Stimulated activated CD8-positive, alpha-beta memory T cell treated with anti-CD3 and anti-CD28 coated beads, Interleukin-7, amount 100 ng/mL, for 4 hours (primary cell): ENCODE measurements at places on chromosomes 1 and 21.

DNA sequence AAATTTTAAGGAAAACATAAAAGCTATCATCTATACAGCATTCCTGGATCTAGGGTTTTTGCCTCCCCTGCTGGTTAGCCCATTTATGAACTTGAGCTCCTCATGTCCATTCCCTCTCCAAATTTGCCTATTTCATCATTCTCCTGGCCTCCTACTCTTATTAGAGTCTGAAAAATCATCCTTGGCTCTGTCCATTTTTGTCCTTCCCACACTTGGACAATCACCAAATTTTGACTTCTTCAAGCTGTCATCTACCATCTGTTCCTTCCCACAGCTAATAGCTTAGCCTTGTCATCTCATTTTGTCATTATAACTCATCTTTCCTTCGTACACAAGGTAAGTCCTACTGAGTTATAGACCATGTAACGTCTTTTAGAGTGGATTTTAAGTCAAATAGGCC is 2.2 kb upstream of the HENMT1 start:
- no peak for DNase-seq

DNA sequence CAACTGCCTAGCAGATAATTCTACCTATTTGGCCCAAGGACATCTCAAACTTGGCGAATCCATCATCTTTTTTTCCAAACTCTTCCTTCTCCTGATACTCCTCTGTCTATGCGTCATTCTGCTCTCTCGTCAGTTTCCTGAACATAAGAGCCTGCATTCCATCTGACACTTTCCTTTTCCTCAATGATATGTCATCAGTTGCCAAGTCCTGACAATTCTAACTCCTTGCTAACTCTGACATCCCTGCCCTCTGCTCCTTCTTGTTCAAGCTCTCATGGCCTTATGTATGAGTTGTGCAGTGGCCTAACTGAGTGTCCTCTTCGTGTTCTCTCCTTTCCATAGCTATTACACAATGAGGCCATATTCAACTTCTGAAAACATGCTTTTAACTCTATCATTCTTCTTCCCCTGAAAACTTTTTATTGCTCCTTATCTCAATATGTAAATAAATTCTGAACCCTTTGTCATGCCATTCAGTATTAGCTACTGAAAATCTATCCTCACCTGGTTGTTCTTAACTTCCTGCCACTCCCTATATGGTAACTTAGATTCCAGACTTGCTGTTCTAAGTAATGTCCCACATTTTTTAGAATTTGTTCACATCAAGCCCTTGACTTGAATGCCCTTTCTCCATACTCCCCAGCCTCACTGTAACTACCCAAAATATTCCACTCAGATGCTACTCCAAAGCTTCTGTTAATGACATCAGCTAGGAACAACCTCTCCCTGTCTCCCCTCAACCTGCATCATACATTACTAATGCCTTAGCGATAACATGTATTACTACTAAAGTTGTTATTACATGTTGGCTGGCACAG is 11.5 kb downstream of the PALMD start:
- no peak for DNase-seq

DNA sequence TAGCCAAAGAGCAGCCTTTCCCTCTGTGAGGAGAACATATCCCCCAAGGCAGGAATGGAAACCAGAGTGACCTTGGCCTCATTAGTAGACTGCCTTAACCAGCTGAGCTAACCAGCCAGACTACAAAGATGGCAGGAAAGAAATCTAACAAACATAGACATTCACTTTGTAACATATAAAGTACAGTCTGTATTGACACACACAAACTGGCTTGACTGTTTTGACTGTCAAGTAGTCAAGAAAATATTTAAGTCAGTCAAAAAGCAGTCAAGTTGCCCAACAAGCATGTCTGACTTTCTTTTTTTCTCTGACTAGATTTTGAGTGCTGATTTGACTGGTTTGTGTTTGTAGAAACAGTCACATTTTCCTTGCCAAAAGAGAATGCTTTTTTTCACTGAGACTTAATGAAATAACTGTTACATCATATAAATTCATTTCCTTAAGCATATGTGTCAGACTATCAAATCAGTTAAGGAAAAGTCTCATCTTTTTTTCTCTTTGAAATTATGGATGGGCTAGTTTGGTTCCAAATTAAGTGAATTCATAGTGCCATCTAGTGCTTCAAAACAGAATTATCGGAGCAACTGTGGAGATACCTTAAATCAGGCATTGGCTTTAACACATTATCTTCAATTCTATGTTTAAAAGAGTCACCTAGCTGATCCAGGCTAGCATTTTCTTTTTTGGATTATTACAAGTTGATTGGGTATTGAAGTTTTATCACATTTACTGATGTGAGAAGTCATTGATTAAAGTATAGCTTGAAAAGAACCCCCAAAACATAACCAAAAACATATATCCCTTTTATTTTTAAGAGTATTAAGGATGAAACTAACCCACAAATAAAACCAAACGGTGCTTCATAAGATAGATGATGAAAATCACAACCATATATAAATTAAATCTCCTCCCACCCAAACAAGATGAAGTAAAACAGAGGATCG is 75.0 kb downstream of the ATP6V1G3 start:
- no peak for DNase-seq

GRCh38 chr1:145785547-145785946 is 38.3 kb downstream of the RNF115 start:
- DNase-seq: no peak

- no peak for DNase-seq
These were observed 49.0 kb downstream of the CACHD1 start for GRCh38 chr1:64518692-64519481.

DNA sequence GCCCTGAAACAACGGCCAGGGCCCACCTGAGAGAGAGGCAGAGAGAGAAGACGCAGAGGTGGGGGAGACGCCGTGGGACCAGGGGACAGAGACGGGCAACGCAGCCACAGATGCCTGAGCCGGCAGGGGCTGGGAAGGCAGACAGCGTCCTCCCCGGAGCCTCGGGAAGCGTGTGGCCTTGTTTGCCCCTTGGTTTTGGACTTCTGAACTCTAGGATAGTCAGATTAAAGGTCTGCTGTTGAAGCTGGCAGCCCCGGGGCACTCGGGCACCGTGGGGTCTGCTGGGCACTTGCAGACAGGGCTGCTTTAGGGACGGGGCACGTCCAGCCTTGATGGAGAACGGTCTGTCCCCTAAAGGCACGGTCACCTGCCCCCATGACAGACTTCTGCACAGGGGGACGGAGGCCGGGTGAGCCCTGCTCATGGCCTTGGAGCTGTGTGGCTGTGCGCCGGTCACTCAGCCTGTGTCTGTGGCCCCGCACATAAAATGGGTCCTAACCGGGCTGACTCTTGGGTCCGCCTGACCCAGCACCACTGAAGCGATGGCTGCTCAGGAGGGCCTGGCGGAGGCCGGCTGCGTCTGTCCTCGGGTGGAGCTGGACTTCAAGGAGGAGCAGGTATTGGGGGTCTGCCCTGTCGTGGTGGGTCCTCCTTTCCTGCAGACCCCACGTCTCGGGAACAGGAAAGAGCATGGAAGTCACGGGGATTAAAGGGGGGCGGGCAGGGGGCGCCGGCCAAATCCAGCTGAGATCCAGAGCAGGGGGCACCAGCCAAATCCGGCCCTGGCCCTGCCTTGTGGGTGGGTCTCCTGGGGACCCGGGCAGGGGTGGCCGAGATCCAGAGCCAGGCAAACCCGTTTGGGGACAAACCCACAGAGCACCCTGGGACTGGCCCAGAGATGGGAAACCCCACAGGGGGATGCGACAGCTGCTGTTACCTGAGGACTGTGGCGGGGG is 9.6 kb upstream of the RNF223 start:
- no peak for DNase-seq

GRCh38 chr1:107110326-107110725 is 30.5 kb upstream of the NTNG1 start:
- DNase-seq: no peak

GRCh38 chr1:245805532-245805931 is 650.7 kb downstream of the KIF26B start:
- DNase-seq: no peak

- no peak for DNase-seq
These were observed 19.7 kb upstream of the PRSS38 start for GRCh38 chr1:227795732-227796131.

GRCh38 chr1:181383695-181384094 is 99.6 kb upstream of the CACNA1E start:
- no peak for DNase-seq

DNA sequence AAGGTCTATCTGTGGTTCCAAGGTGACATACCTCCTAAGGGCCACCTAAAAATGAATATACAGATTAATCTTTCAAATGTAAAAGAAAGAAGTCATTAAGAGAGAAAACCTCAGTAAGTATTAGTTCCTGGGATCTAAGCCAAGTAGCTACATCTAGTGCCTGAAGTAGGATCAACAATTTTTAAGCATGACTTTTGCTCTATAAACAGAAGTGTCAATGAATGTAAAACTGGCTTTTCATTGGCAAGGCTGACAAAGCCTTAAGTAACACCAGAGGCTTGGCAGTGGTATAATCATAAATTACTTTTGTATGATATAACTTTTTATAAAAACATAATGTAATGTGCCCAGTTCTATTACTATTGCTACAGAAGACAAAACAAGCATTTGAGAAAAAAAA is 12.2 kb upstream of the ACADM start:
- no peak for DNase-seq

DNA sequence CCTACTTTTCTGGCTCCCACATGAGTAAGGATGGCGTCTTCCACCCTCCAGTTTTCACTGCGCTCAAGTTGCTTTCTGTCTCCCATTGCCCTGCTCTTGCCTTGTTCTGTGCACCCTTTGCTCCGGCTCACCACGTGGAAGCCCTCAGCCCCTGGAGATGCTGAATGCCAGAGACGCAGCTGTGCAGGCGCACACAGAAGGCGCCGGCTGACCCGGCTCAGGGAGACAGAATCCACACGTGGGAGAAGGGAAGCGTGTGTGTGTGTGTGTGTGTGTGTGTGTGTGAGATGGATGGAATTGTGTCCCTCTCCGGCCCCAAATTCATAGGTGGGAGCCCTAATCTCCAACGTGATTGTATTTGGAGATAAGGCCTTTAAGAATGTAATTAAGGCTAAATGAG is 118.2 kb upstream of the ERRFI1 start:
- no peak for DNase-seq

DNA sequence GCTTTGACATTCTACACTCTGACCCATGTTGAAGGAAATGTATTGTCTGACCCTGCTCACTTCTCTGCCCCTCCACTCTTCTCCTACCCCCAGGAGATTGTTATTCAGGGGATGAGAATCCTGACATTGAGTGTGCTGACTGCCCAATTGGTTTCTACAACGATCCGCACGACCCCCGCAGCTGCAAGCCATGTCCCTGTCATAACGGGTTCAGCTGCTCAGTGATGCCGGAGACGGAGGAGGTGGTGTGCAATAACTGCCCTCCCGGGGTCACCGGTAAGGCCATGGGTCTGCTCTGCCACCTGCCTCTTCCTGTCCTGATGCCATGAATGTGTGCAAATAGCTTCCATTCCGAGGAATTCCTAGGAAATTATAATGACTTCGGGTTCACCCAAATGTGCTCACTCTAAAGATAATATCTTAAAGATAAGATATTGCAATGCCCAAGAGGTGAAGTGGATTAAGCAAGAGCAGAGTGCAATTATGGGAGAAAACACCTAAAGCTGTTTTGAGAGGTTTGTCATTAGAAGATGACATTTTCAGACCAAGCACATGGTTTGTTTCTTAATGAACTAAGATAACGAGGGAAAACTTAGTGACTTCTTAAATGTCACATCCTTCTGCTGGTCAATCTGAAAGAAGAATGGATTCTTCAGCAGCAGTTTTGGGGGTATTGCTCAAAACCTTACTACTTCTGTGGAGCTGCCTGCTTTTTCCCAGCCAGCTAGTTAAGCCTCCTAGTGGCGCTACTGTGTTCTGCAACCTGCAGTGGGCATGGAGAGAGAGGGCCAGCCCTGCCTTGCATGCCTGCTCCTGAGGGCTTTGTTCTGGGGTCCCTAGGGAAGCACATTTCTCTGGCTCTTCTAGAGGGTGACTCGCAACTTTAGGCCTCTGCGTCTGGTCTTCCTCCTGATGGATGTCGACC is 41.6 kb downstream of the LAMC2 start:
- DNase-seq: no peak

DNA sequence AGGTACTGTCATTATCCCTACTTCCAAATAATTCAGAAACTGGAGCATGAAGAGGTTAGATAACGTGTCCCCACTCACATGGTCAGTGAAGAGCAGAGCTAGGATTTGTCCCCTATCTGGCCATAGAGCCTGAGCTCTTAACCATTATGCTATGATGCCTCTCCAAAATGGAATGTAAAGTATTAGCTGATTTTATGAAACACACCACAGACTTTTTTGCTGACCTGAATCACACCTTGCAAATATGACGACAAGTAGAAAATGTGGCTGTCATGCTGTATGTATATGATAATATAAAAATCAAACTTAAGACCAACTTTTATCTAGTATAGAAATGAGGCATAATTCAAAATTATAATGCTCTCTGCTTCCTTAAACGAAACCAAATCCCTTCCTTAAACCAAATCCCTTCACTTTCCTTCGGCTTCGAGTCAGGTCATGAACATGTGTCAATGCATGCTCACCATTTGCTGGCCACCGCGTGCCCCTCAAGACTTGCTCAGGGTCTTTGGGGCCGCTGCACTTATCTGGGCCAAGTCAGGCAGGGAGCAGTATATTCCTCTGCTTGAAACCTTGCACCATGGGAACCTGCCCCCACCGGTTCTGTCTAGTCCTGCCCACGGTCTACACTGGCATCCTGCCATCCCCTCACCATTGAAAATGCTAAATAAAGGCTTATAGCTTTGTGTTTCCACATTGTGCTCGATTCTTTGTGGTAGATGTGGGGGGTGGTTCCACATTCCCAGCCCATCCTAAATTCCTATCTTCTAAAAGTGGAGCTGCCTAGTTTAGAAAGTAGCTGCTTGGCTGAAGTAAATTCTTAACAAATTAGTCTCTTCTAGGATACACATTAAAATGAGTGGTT is 1.6 kb upstream of the TMCC2 start:
- DNase-seq: no peak

DNA sequence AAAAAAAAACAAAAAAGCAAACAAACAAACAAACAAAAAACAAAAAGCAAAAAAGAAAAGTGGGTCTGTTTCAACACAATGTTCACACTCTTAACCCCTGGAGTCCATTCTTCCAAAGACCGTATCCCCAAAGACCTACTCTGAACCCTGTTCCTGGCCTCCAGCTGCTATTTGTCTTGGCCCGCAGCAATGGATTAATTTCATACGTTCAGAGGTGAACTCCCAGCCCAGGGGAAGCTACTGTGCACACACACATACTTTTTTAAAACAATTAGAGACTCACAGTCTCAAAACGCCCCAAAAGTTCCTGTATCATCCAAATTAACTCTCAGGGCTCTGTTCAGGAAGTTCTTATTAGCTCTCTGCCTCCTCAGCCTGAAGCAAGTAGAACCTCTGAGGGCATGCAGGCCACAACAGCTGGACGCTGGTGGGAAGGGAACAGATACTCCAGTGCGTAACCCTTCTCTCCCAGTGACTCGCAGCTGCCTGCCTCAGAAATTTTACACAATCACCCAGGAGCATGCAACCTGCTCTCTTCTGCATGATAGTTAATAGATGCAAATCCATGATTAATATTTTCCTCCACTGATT is 395.4 kb downstream of the RRAGC start:
- DNase-seq: no peak
